ENCODE measurements at places on chromosomes 5 and 9. TPM values are rescaled to one million over a fixed set of nuclear protein-coding genes. Genes with fewer than 3 reads are reported as not detected.

- H3K36me3 ChIP-seq: no peaks in the 10 kb centered on the region
- peaks cover 9% of the 10 kb centered on the region for H3K4me1 ChIP-seq
- no peaks in the 10 kb centered on the region for H3K27me3 ChIP-seq
- no peak overlapping the region for H3K4me3 ChIP-seq
- no peak overlapping the region for H3K27ac ChIP-seq
Observed at GRCh38 chr5:112228667-112229066, 190.4 kb downstream of the EPB41L4A start.

DNA sequence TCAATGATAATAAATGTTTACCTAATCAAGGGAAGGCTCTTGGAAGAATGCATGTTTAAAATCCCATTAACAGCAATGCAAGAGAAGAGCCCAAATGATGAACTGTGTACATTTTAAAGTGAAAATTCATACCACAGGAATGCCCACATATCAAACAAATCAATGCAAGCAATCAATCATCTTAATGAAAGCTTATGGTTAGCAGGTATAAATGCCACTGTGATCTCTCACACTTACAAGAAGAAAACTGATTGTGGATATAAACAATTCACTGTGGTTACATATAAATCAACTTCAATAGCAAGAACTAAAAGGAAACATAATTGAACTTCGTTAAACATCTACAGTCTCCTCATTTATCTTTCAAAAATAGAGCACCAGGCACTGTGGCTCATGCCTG lies 161.0 kb upstream of the RORB start:
- no peaks in the 10 kb centered on the region for H3K36me3 ChIP-seq
- H3K27me3 ChIP-seq: no peaks in the 10 kb centered on the region
- no peak for DNase-seq
- H3K27ac ChIP-seq: no peak overlapping the region
- H3K4me3 ChIP-seq: no peak overlapping the region

DNA sequence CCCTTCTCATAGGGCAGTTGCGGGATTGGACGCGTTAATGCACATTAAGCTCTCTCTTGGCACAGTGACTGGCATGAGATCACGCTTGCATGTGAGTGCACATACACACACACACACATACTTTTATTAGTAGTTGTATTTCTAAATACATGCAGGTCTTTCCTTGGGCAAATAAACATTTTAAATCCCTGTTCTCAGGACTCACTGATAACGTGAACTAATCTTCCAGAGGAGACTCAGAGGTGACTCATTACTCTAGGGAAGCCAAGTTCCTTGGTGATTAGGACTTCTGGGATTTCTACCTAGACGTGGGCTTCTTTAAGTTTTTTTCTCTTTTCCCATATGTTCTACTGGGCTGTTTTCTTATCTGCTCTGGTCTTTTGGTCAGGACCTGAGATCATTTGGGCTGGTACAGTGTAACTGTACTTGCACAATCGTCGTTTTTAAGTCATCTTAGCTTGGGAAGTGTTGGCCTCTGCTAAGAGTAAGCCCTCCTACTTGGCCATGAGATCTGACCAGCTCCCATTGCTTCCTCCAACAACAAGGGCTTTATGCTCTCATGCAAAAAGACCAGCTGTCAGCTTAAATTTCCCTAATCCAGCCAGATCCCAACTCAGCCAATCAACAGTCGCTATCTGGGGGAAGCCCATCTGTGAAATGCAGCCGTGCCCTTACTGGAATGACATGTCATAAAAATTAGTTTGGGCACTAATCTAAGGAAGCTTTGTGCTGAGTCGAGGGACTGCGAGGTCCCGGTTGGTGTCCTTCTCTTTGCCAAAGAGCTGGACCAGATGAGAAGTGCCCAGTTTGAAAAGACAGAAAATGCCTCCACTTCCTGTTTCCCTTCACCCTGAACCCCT lies 176.4 kb upstream of the ANKRD55 start:
- no peak overlapping the region for H3K27ac ChIP-seq
- no peak overlapping the region for H3K4me3 ChIP-seq
- peaks cover 14% of the 10 kb centered on the region for H3K4me1 ChIP-seq
- H3K27me3 ChIP-seq: no peaks in the 10 kb centered on the region

- no peaks in the 10 kb centered on the region for H3K4me1 ChIP-seq
- no peak overlapping the region for H3K27ac ChIP-seq
- no peaks in the 10 kb centered on the region for H3K36me3 ChIP-seq
- H3K4me3 ChIP-seq: no peak overlapping the region
Observed at GRCh38 chr9:93089024-93089423, 7.0 kb upstream of the CARD19 start.

Gene PCDHGA11
- total RNA-seq: 8.2 TPM

Data from endodermal cell (in vitro differentiated cells).